Lung microvascular endothelial cell (primary cell): ENCODE measurements at places on chromosomes 3 and 15.

DNA sequence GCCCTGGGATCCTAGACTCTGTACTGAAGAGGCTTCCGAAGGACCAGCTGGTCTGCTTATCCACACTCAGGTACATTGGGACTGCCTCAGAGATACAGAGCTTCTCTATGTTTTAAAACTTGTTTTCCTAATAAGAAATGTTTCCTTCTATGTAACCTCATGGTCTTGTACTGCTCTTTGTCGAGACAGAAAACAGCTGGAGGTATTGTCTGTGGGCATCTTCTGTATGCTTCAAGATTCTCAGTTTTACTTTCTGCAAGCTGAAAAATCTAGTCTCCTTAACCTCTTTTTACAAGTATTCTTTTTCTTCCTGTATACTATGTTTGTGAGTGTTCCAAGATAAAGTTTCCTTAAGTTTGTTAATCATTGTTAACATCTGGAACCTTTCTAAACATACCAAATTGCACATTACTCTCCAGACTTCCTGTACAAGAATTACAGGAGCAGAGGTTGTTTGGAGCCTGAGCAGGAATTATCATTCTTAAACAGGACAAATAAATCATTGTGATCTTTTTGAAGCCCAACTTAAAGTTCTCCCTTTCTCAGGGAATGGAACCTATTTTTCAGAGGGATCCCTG, 358.3 kb upstream of the CFAP20DC start:
- no peak for DNase-seq

- DNase-seq, result no peak
Observed at GRCh38 chr15:63999177-63999576, 47.1 kb downstream of the DAPK2 start.

DNA sequence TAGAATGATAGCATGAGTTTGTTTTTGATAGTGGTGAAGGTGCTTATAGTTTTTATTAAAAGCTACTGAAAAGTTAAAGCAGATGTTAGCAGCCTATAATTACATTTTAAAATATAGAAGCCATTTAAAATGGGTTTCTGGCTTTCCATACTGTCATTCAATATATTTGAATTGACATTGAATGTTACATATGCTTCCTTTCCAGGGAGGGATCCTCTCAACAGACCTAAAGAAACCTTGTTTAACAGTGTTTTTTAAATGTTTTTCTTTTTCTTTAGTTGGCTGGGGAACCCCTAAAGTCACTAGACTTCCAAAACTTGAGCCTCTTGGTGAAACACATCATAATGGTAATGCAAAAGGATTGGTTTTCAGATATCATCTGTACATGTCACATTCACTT, 12.2 kb downstream of the DHFR2 start:
- DNase-seq, result no peak

- DNase-seq, result peak; percentile 52
Observed at GRCh38 chr15:60800299-60801072, 321.5 kb upstream of the ICE2 start.

DNA sequence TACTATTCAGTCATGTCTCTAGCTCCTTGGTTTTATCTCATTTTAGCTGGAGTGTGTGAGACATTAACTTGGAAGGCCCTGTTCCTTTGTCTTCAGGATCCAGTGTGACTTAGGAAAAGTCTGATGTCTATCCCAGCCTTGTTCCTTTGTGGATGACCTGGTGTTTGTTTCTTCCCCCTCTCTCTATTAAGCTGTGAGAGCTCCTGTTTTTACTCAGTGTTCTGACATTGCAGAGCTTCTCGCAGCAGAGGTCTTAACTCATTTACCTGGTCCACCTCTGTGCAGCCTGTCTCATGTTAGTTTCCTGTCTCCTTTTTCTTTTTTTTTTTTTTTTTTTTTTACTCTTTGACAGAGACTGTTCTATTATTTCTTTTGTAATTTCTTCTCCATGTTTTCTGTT, 43.1 kb downstream of the KLF13 start:
- DNase-seq, result no peak

GRCh38 chr3:127747751-127748521, 74.4 kb downstream of the MGLL start:
- DNase-seq, result peak; percentile 42

DNA sequence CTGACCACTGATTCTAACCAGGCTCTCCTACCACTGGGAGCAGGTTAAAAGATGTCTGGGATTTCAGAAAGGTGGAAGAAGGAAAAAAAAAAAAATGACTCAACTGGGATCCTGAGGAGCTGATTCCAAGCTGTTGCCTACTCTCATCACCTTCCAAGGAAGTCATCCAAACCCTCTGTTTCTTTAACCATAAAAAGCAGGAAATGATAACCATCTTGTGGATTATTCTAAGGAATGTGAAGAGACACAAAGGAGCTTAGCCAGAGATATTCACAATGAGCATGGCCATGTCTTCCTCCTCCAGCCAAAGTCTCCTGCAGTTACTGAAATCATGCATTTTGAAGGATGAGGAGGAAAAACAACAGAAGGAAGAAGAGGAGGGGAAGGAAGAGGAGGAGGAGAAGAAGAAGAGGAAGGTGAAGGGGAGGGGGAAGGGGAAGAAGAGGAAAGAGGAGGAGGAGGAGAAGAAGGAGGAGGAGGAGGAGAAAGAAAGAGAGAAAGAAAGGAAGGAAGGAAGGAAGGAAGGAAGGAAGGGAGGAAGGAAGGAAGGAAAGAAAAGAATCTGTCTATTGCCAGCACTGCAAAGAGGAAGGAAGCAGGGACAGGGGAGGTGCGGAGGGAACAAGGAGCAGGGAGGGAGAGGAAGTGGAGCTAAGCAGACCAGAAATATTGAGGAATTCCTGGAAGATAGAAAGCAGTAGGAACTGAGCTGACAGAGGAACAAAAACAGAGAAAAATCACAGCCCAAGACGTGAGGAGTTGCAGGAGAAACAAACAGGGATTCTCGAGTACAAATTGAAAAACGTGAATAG, 229.2 kb downstream of the UACA start:
- no peak for DNase-seq

DNA sequence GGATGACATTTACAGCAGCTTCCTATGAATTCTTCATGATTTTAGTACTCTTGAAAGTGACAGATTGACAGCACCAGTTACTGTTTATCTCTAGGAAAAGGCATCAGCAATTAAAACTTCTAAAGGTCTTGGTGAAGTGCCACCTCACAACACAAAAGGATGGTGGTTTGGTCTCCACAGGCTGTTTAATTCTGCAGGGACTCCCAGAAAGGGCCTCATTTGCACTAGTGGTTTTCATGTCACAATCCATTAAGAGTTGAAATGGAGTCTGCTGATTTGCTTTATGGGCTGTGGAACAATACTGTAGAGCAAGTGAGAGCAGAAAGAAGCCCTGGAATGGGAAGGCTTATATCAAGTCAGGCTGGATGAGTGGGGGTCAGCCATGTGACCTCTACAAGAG, 225.3 kb upstream of the KCNMB2 start:
- DNase-seq, result no peak

GRCh38 chr3:159775372-159775961, 213.2 kb upstream of the IL12A start:
- peak; percentile 90 for DNase-seq

GRCh38 chr3:191066669-191067068, 132.4 kb upstream of the OSTN start:
- DNase-seq, result no peak

DNA sequence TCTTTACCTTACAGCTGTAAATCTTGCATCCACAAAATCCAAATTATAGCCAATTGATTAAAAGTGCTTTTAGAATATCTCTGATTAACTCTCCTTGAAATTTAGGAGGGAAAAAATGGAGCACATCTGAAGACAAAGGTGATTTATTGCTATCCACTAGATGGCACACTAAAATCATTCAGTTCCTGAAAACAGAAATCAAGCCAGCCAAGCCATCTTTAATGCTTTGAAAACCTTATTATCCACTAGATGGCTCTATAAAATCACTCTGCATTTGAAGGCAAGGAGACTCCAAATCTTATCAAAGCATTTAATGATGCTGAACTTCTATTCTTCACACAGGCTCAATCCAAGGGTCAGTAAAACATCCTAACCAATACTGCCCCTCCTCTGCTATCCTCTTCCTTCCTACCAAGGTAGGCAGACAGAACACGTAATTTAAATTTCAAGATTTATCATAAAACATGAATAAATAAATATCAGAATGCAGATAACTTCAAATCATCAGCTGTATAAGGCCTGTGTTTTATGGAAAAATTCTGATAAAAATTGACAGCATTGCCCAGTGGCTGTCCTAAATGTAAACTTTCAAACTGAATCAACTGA, 48.4 kb downstream of the GOLIM4 start:
- peak; percentile 82 for DNase-seq

DNA sequence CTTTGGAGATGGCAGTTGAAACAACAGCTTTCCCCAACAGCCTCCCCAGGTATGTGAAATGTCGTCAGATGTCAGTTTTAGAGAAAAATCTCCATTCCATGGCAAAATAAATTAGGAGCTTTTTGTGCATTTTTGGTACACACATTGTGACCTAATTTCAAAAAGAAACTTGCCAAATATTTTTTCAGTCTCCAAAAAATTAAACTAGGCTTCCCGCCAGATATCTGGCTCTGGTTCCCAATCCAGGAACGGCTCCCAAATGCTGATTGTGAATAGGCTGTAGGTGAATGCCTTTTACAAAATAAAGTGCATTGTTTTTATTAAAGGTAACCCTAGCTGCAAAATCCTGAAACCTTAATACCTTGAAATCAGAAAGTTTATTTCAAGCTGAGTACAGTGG, 10.9 kb downstream of the KCNAB1 start:
- no peak for DNase-seq

DNA sequence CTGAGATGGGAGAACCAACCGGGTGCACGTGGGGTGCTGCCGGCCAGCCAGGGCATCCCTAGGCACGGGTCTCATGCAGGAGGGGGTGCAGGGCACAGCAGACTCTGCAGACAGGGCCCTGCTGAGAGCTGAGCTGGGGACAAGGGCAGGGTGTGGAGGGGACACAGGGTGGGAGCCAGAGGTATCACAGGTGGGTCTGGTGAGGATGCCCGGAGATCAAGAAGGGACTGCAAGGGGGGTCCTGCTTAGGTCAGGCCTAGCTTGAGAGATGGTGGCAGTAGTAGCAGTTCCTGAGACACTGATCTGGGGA, 39.5 kb upstream of the PRR23E start:
- DNase-seq, result no peak

DNA sequence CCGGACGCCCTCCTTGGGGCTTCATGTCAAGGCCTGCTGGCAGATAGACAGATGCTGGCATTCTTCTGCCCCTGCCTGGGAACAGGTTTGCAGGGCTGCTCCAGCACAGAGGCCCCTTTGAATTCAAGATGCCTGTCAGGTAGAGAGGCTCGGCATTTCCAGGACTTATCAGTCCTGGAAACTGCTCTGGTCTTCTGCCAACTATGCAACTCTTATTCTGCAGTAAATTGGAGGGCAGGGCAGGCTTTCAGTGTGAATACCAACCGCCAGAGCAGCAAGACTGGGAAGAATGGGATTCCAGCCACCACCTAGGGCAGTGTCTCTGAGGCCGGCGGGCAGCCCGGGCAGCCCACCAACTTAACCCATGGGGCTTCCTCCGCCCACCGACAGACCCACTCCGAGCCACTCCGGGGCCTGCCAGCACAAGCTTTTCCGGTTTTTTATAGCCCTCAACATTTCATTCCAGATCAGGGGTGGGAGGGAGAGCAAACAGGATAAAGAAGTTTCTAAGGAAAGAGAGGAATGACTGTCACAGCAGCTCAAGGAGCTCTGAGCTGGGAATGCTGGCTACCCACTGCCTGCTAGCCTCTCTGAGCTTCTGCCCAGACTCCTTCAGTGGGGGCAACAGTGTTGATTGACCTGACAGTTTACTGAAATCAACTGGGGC, 140.9 kb downstream of the NTRK3 start:
- DNase-seq, result no peak

DNA sequence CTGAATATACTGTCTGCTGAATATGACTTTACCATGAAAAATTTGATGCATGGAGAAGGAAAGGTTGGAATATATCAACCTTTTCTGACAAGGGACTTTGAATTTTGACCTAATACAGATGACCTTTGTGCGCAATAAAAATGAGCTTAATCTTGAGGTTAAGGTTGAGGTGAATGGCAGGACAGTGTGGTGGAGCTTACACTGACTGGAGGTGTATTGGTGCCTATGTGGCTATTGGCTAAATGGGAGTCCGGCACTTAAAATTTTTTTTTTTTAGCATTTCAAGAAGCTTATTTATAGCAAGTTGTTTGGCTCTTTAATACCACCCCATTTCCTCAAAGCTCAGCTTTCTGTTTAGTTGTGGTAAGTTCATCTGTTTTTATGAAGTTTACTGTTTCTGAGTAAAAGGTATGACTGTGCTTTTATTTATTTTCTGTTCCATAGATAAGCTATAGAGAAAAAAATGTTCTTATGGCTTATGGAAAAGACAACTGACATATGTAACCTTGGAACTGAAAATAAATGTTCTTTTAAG, 15.2 kb downstream of the CDIN1 start:
- DNase-seq, result no peak

DNA sequence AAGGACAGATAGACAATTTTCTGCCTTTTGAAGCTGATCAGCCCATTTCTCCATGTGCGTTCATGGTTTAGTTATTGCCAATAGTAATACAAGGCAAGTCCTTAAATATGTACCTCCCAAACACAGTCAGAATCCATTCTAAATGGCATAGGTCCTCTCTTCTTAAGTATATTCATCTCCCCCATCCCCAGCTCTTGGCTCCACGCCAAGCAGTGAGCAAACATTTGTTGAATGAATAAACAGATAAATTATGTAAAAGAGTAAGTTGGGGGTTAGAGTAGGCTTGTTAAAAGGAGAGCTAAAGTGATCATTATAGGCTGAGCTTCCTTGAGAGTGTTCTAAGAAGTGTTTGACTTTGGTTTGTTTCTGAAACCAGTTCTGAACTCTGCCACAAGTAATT, 241.3 kb downstream of the ITPR1 start:
- no peak for DNase-seq

- no peak for DNase-seq
Observed at GRCh38 chr3:123799544-123800361, 84.4 kb downstream of the MYLK start.

DNA sequence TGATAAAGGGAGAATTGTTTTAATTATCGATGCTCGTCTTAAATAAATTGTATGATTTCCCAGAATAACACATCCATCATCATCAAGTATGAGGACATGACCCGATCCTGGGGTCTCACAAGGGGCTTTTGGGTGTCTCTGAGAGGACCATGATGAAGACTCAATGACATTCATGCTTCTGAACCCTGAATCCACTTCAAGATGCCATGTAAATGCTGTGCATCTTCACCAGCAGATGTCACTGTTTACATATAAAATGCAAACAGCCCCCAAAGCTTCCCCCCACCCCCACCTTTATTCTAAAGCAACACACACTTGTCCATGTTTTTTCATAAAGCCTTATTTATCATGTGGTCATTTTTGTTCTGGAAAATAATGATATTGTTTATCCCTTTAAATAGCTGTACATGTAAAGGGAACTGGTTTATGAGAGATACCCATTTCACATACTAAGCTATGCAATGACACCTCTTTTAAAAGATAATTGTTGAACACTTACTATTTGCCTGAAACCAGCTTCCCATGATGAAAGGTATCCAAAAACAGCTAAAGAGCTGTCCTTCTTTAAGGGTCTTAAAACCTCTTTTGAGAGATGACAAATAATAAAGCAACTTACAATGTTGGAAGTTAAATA, 69.7 kb upstream of the UBE3A start:
- peak; percentile 5 for DNase-seq
